ENCODE measurements at places on chromosomes 2 and 18.

- no peak for DNase-seq
Observed at GRCh38 chr2:223949241-223949840, 4.2 kb upstream of the WDFY1 start.

GRCh38 chr18:3056311-3056710 lies 43.4 kb upstream of the LPIN2 start:
- no peak for DNase-seq

GRCh38 chr2:158197940-158198339 lies 96.3 kb downstream of the UPP2 start:
- no peak for DNase-seq

DNA sequence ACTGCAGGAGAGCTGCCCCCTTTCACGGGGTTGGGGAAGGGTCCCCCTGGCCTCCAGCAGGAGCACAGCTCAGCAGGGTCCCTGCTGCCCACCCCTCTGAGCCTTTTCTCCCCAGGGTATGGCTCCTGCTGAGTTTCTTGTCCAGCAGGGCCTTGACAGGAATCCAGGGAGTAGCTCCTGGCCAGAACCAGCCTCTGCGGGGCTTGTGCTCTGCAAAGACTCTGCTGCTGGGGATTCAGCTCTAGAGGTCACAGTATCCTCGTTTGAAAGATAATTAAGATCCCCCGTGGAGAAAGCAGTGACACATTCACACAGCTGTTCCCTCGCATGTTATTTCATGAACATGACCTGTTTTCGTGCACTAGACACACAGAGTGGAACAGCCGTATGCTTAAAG lies 21.2 kb downstream of the FOSL2 start:
- no peak for DNase-seq

DNA sequence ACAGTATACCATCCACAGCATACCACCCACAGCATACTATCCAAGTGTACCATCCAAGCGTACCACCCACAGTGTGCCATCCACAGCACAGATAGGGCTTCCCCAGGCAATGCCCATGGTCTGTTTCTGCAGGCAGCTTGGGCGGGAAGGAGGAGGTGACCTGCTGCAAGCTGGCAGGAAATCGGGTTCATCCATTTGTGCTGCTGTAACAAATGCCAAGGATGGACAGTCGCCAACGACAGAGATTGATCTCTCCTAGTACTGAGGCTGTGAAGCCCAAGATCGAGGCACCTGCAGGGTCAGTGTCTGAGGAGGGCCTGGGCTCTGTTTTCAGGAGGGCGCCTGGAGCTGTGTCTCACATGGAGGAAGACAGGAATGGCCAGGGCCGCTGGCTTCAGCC lies 93.6 kb upstream of the SNTG2 start:
- no peak for DNase-seq

DNA sequence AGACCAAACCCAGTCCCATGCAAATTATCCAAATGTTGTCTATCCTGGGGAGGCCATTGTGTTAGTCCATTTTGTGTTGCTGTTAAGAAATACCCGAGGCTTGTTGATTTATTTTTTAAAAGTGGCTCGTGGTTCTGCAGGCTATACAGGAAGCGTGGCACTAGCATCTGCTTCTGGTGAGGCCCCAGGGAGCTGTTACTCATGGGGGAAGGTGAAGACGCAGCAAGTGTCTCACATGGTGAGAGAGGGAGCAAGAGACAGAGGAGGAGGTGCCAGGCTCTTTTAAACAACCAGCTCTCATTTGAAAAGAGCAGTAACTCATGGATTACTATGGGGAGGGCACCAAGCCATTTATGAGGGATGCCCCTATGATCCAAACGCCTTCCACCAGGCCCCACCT lies 80.3 kb upstream of the ARL4C start:
- no peak for DNase-seq

DNA sequence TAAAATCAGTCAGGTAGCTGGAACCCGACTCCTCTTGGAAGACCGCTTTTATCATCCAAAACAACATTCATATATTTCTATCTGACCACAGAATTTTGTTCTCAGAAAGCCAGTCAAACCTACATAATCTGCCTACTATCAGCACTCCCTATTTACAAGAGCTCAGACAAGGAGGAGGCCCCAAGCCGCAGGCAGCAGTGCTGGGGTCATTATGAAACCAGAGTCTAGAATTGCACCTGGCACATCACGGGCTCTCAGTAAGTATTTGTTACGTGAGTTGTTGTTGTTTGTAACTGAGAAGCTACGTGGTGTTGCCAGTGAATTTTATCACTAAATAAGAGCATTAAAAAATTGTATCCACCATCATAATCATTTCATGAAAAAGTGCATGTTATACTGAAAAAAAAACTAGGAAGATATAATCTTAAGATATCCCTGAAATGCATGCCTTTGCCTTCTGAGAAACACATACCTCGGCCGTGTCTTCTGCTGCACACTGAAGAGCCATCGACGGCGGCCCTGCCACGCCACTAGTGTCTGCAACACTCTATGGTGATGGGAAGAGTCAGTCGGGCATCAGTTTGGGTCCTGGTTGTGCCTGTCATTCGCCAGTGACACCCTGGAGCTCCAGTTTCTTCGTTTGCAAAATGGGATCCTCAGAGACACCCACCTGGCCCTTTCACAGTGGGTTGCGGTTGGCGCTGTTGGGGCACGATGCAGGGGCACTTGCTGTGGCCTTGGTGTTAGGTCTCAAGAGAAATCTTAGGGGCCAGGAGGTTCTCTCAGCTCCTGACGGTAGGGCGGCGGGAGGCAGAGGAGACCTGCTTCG lies 505.9 kb downstream of the EIPR1 start:
- DNase-seq, result no peak

- no peak for DNase-seq
Observed at GRCh38 chr2:24929230-24929629, 9.2 kb upstream of the ADCY3 start.

DNA sequence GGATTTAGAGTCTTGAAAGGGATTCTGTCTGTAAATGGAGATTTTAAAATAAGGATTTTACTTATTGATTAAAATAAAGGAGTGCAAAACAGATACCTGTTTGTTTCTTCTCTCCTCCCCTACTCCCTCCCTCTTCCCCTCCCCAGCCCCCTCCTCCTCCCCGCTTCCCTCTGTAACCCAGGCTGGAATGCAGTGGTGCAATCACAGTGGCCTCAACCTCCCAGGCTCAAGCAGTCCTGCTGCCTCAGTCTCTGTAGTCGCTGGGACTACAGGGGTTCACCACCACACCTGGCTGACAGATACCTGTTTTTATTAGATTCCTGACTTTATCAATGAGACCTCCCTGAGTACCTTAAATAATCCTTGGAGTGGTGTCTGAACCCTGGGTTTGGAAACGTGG lies 57.1 kb downstream of the OXER1 start:
- no peak for DNase-seq

- no peak for DNase-seq
Observed at GRCh38 chr2:228602288-228602687, 420.8 kb upstream of the SPHKAP start.
